Ammon's horn (tissue), 1 donor: ENCODE measurements at places on chromosomes 4 and X.

DNA sequence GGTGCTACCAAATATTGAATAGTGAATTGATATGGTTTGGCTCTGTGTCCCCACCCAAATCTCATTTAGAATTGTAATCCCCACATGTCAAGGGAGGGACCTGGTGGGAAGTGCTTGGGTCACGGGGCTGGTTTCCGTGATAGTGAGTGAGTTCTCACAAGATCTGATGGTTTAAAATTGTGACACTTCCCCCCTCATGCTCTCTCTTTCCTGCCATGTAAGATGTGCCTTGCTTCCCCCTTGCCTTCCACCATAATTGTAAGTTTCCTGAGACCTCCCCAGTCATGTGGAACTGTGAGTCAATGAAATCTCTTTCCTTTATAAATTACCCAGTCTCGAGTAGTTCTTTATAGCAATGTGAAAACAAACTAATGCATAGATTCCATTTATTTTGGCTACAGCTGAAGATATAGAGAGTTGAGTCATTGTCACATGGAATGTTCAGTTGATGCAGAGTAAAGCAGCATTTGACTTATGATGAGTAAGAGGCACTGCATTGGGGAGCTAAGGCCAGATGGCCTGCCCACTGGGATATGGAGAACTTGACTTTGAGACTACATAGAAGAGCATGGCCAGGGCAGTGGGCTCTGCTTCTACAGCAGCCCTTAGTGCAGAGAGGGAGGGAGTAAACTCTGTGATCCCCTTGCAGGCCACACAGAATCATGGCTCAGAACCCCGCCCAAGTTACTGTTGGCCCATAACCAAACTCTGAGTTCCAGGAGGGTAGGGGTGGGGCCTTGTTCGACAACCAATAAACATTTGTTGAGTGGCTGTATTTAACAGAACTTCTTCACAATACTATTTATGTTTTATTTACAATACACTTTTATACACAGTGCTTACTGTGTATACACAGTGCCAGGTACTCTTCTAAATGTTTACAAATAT is 34.2 kb downstream of the RAI2 start:
- DNase-seq, result no peak

DNA sequence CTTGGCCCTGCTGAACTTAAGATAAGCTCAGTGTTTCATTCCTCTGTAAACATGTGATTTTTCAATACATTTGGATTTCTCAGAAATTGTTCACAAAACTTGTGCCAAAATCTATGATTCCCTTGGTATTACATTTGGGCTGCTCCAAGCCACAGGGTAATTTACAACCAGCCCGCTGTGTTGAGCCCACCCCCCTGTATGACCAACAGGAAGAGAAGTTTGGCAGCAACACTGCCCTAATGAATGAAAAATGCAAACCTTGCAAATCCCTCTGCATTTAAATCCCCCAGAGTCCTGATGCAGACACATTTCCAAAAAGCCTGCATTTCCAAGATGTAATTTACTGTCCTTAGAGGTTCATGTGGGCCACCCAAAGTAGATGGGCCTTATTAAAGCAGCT is 34.1 kb upstream of the GAB1 start:
- no peak for DNase-seq

- no peak for DNase-seq
Measured at GRCh38 chr4:69467797-69468196, 27.9 kb downstream of the UGT2B4 start.

- DNase-seq, result no peak
Measured at GRCh38 chr4:8676676-8677075, 84.1 kb downstream of the CPZ start.

- peak; percentile 67 for DNase-seq
Measured at GRCh38 chr4:65668201-65669089, 1.8 kb downstream of the EPHA5 start.

- no peak for DNase-seq
Measured at GRCh38 chr4:60314416-60314815, 885.7 kb upstream of the ADGRL3 start.

GRCh38 chr4:67393699-67394281 is 151.5 kb downstream of the CENPC start:
- peak; percentile 60 for DNase-seq

- DNase-seq, result no peak
Measured at GRCh38 chr4:38681281-38681991, 17.4 kb downstream of the KLF3 start.

GRCh38 chrX:83419030-83419792 is 88.9 kb upstream of the POU3F4 start:
- no peak for DNase-seq
